ENCODE measurements at places on chromosomes 7 and 10.

GRCh38 chr10:107544706-107545520 lies 380.4 kb upstream of the SORCS1 start:
- DNase-seq, result no peak

DNA sequence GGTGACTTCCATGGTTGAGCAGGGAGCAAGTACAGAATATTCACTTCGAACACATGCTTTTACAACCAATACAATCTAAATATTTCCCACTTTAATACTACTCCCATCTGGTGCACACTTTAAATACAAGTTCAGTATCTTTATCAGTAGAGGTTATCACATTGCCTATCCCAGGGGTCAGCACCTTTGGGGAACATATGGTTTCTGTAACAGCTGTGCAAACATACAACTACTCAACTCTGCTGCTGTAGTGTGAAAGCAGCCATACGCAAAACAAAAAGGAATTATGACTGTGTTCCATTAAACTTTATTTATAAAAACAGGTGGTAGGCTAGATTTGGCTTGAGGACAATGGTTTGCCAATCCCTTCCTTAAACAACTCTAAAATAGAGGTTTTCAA lies 157.5 kb downstream of the XPNPEP1 start:
- no peak for DNase-seq

DNA sequence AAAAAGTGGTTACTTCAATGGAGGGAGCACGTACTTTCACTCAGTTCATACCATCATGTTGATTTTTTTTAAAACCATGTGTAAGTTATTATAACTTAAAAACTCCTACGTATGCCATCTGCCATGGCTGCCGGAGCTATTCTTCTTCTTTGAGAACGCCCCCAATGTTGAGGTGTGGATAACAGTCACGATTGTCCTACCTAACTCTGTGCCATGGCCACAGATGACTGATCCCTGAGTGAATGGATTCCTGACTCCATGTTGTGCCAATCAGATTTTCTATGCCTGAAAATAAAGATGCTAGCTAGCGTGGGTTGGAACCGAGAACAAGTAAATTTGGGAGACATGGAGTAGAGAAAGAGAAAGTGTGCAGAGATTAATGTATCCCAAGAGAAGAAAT lies 5.3 kb downstream of the MCMBP start:
- DNase-seq, result no peak

- peak; percentile 45 for DNase-seq
Observed at GRCh38 chr7:140478246-140479061, 851 bp downstream of the MKRN1 start.

DNA sequence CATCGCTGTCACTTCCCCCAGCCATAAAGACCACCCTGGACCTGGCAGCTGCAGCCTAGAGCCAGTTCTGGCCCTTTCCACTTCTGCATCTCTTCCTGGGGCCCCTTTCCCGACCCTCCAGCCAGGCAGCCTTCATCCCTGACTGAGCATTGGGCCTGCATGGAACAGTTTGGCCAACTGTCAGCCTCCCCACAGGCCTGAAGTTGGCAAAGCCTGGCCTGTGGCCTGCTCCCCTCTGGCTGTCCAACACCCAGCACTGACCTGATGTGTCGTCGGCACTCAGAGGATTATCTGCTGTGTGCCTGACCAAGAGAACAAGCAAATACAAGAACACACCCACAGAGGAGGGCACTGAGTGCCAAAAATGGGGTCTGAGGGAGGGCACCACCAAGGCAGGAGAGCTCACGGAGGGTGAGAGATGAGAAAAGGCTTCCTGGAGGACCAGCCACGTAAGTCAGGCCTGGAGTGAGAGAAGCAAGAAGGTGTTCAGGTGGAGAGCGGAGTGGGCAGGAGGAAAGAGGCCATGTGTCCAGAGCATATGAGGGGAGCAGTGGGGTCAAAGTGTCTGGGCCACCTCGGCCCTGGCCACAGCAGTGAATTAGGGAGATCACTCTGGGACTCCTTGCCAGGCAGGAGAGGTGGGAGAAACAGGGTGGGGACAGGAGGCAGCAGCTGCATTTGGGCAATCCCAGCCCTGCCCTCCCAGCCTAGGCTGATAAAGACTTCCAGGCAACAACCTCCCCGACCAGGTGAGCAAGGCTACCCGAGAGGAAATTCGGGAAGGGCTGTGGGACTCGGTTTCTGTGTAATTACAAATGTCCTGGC lies 4.5 kb downstream of the GPRIN2 start:
- no peak for DNase-seq

- no peak for DNase-seq
Observed at GRCh38 chr10:104638861-104639589, 2.1 kb upstream of the SORCS3 start.

All from astrocyte of the spinal cord (primary cell).